ENCODE measurements at places on chromosomes 16 and 17.

DNA sequence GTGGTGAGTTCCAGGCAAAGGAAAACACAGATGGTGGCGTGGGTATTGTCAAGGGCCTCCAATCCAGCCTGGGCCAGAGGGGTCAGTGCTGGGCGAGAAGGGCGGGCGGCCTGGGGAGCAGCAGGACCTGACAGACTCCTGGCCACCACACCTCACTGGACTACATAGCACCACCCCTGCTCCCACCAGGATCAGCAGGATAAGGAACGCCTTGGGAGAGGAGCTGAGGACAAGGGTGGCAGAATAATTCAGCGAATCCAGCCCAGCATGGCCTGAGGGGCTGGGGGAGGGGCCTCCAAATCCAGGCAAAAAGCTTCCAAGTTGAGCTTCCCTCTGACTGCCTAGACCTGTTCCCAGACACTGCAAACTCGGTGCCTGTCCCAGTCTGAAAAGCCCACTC, 6.5 kb downstream of the DLX4 start:
- DNase-seq = no peak

GRCh38 chr17:35449371-35449931, 885 bp upstream of the SLFN13 start:
- no peak for DNase-seq

GRCh38 chr17:10616502-10617119, 40.5 kb downstream of the MYH3 start:
- DNase-seq = peak; percentile 45

GRCh38 chr17:22217135-22217534, 524.8 kb downstream of the KCNJ18 start:
- DNase-seq = no peak

GRCh38 chr17:28717578-28718332, at the start of gene RAB34:
Gene RAB34, minus strand, starts transcription at chr17:28717868. Its CDS starts 602 bp downstream, at chr17:28717266.
- DNase-seq = no peak
